ENCODE measurements at places on chromosomes 11 and 22.

DNA sequence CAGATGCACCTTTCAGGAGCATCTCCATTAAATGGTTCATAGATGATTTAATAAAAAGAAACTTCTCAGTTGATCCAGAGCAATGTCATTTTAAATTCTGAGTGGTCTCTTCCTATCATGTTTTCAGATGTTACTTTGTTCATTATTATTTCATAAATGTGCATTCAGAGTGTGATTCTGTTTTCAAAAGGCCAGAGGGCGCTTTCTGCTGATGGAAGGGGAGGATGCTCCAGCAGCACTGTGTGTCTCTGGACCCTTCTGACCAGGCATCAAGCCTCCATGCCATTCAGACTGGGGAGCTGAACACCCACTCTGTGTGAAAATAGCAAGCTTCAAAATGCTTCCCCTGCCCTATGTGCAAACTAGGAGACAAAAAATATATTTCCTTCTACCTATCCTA is 23.9 kb upstream of the CRTAM start:
- no peak for DNase-seq

DNA sequence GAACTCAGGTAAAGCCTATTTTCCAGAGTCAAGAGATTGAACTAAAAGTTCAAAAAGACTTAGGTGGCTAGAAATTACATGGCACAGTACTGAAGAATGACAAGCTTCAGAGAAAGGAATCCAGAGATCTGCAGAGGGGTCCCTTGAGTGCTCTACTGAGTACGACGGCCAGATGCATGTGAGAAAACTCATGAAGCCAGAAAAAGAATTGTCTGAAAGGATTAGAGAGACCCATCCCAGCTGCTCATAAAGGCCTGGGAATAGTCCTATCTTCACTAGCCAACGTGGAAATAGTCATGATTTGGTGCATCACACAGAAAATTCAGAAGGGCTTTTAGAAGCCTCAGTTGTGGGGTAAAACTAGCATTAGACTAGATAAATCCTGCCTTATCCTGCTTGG is 91.3 kb downstream of the SOX6 start:
- no peak for DNase-seq

GRCh38 chr11:36060926-36061325 is 117.1 kb downstream of the LDLRAD3 start:
- no peak for DNase-seq

GRCh38 chr11:125258291-125259032 is 93.9 kb downstream of the PKNOX2 start:
- no peak for DNase-seq

GRCh38 chr11:12854829-12855228 is 154.3 kb upstream of the RASSF10 start:
- DNase-seq, result no peak

DNA sequence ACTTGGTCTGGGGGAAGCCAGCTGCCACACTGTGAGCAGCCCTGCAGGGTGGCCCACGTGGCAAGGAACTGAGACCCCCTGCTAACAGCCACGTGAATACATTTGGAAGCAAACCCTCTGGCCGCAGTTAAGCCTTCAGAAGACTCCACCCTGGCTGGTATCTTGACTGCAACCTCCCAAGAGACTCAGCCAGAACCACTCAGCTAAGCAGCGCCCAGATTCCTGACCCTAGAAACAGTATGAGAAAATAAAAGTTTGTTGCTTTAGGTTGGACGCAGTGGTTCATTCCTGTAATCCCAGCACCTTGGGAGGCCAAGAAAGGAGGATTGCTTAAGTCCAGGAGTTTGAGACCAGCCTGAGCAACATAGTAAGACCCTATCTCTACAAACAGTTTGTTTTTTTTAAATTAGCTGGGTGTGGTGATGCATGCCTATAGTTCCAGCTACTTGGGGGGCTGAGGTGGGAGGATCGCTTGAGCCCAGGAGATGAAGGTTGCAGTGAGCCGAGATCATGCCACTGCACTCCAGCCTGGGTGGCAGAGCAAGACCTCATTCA is 8.7 kb downstream of the ZMAT5 start:
- DNase-seq, result no peak

DNA sequence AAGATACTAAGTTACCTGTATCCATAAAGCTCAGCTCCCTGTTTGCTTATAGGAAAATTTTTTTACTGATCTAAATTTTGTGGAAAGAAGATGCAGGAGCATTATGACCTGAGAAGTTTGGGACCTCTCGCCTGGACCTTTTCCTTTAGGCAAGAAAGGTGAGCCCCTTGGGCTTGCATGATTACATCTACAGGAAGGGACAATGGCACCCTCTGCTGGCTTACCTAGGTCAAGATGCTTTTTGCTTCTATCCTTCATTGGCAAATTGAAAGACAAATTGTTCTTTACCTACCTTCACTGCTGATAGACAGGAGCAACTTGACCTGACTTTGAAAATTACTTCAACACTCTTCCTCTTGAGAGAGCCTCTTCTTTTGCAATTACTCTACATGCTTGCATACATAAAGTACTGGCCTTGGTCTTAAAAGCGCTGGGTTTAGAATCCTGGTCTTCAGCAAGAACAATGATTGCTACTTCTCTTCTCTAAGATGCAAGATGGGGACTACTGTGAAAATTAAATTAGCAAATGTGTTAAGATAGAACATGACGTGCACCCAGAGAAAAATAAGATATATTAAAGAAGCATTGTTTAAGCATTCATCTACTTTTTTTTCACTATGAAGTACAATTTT is 147.2 kb downstream of the TRPC6 start:
- DNase-seq, result no peak

DNA sequence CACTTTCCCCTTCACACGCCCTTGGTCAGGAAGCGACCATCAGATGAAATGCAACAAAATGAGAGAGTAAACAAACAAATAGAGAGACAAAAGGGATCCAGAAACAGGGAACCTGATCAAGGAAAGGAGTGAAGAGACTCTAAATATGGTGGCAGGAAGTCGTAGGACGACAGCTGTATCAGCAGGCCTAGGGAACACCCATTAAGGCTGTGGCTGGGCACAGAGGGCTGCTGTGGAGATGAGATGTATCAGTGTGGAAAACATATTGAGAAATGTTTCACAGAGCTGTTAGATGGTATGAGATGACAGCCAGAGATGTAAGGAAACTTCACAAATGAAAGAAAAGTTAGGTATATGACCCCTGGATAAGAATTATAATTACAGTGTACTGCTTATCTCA is 155.8 kb upstream of the MTMR2 start:
- DNase-seq, result no peak

DNA sequence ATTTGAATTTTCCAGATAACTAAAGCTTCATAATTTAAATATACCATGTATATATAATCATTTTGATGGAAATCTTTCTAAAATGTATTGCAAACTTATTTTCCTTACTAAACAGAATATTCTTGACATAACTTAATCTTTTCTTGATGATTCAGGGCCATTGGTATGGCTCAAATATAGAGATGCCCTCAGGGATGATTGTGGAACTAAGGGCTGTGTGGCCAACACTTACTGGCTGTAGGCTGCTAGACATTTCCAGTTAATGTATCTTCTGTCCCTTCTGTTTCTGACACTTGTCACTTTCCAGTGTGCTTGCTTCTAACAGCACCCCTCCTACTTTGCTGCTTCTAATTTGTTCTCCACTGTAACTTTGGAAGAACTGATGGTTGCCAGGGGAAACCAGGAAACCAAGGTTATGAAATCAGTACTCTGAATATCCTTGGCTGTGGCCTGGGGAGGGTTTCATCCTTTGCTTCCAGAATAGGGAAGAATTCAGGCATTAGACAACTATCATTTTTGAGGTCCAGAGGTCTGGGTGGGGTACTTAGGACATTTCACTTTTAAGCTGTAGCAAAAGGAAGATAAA is 697.2 kb downstream of the ETS1 start:
- no peak for DNase-seq

GRCh38 chr22:39144101-39144767 is 8.2 kb downstream of the CBX7 start:
- no peak for DNase-seq
